ENCODE measurements at places on chromosomes 3 and 15.

- no peak for DNase-seq
Measured at GRCh38 chr3:195182470-195182795, 88.5 kb downstream of the XXYLT1 start.

DNA sequence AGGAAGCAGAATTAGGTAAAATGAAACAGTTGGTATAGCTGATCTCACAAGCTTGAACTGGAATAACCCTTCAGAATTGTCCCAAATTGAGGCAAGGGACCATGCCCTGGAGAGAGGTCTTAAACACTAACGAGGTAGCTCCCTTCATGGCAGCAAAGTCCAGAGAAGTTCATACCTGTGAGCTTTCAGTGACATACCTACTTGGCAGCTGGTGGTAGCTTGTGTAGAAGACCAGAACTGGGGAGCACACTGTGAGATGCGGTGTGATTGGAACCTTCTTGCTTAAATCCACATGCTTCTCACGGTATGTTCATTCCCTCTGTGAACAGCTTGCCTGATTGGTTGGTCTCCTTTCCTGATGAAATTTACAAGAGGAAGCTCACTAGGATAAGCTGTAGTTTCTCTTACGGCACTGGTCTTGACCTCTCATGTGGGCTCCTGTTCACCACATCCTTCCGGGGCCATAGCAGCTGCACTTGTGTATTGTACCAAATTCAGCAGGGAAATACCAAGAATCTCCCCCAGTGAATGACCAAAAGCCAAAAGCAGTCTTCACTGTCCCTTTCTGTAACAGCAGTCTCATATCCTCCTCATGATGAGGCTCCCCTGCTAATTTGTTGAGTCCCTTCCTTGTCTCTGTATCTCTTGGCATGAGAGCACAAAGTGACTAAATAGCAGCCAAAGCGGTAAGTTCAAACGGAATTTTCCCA is 483.7 kb upstream of the FRG2C start:
- no peak for DNase-seq

DNA sequence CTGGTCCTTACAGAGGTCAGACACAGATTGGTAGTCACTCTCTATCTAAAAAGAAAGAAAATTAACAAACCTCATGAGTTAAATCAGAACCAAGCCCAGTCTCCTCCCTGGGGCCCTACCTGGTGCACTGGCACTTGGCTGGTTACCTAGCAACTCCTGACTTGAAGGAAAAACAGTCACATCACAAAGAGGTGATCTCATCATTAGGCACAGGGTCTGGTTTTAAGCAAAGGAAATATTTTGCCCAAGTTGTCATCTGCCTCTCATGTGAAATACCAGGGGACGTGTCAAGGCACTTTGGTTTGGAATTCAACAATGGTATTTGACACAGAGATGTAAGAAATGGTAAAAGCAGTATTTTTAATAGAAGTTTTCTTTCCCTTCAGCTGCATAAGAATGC is 47.7 kb upstream of the FMN1 start:
- DNase-seq, result no peak

- DNase-seq, result no peak
Measured at GRCh38 chr3:134214239-134214638, 36.4 kb downstream of the RYK start.

DNA sequence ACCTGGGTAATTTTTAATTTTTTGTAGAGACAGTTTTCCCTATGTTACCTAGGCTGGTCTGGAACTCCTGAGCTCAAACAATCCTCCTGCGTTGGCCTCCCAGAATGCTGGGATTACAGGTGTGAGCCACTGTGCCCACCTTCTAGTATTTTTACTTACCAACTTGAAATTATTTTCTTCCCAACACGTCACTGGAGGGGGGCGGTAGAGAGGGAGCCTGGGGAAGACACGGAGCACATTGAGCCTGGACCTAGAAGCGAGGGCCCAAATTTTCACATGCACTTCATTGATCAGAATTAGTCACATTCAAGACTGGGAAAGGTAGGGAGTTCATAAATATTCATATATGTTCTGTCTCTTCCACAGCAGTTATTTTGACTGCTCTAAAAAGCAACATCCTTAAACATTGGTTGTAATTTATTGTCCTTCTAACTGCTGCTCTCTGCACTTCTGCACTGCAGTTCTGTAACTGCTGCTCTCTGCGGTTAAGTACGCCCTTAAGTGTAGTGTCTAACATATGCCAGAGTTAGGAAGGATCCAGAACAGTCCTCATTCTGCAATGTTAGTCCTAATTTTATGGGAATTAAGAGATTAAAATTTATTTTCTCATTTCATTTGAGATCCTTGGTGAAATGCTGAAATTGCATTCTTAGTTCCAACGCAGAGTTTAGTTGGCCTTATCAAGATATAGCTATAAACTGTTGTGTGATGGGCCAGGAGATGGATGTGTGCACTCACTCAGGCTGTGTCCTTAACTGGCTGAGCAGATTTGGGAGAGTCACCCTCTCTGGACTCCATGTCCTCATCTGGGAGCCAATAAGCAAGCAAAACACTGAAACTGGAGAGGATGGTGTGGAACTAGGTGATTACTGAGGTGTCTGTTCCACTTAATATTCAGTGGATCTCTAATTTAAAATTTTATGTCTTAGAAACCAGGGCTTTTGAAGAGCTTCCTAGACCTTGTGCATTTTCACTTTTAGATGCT is 98.2 kb downstream of the STRIT1 start:
- no peak for DNase-seq

DNA sequence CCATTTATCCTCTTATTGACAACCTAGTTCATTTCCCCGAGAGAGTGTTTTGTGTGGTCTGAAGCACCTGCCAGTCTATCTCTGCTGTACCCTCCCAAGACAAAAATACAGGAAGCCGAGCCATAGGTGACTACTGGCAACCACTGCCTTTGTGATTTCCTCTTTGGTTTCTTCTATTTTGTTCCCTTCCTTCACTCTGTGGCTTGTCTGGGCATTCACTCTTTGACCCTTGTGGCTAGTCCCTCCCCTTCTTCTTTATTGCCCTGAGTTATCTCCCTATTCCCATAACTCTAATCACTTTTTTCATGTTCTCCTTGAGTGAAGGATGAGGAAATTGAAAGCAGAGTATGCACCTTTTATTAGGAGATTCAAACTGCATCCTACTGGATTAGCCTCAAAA is at the start of gene ADGRG7:
ADGRG7 (plus strand) TSS at position 297 of the 400 bp plus-strand sequence. CDS start 256 bp downstream, outside the sequence.
- DNase-seq, result no peak

- DNase-seq, result no peak
Measured at GRCh38 chr3:108378153-108378951, 82.0 kb downstream of the HHLA2 start.

DNA sequence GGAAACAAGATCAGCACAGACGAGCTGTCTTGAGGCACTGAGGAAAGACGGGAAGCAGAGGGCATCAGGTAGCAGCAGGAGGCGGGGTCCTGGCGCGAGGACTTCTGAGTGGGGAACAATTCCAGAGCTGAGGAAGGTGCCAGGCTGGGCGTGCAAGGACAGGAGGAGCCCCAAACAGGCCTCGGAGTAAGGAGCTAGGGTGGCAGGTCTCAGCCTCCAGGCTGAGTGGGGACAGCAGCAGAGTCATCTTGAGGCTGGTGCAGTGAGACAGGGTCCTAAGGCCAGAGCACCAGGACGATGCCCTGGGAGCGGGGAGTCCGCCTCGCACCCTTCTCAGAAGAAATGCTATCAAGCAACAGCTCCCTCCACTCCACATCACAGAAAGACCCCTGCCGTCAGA is 78.4 kb downstream of the PCSK6 start:
- no peak for DNase-seq

DNA sequence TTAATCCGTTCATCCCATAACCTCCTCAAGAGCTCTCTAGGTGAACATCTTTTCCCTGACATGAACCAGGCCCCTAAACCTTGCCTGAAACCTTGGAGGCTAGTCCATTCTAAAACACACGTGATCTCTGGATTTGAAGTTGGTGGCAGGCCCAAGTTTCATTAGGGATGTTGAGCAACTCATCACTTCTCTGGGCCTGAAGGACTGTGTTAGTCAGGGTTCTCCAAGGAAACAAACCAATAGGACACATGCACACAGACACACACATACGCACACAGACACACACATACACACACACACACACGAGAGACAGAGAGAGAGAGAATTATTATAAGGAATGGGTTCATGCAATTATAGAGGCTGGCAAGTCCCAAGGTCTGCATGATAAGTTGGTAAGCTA is 31.9 kb downstream of the ACAN start:
- DNase-seq, result no peak

- no peak for DNase-seq
Measured at GRCh38 chr15:70318594-70319465, 221.1 kb upstream of the TLE3 start.

GRCh38 chr15:95446854-95447253 is 883.6 kb upstream of the NR2F2 start:
- DNase-seq, result no peak

- DNase-seq, result no peak
Measured at GRCh38 chr3:13564751-13565560, 16.0 kb downstream of the FBLN2 start.

DNA sequence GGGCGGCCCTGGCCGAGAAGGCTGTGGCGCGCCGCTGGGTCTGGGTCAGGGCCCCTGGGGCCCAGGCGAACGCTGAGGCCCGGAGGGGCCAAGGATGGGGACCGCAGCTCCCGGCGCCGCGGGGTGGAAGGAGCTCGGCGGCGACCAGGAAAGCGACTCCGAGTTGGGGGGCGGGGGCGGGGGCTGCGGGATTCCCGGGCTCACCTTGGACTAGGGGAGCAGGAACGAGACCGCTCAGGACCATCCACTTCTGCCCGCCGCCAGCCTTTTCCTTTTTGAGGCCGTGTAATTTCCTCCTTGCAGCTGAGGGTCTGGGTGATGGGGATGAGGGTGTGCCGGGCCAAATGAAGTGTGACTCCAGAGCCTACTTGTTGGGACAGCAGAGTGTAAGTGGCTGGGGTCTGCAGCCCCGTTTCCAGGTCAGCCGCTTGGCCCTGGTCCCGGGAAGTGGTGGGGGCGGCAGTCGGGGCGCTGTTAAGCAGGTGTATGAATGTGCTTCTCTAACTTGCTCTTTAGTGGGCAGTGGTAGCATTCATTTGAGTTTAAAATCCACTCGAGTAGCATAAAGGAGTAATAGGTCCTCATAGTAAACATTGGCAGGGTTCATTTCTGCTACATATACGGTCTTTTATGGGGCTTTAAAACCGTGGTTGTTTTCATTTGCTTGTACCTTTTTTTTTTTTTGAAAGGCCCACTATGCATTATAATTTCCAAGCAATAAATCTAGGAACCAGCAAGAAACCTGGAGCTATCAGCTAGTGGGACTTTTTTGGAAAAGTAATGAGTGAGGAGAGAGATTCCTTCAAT is 717 bp downstream of the PXK start:
- no peak for DNase-seq

DNA sequence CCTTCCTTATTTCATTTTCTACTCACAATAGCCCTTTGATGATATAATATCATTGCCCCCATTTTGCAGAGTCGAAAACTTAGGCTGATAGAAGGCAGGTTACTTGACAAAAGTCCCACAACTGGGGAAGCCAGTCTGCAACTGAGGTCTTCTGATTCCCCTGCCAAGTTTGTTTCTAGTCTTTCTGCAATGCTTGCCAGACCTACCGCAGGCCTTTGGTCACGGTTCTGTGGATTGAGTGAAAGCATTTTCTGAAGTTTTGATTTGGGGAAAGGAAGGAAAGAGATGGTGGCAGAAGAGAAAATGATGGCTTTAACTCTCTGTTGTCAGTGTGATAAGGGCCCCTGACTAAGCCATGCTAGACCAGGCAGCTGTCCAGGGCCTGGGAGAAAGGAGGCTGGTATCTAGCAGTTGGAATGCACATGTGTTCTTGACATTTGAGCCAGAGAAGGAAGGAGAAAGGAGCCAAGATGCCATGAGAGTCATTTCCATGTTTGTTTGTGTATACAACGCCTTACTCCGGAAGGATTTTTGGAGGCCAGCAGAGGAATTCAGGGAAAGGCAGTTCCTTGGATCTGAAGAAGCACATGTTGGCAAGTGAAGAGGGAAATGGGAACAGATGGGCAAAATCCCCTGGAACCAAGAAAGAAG is 29.9 kb downstream of the FAH start:
- no peak for DNase-seq

- no peak for DNase-seq
Measured at GRCh38 chr15:42048080-42048820, 27.4 kb upstream of the PLA2G4E start.

GRCh38 chr3:13577181-13578121 is 28.5 kb downstream of the FBLN2 start:
- no peak for DNase-seq

- peak; percentile 81 for DNase-seq
Measured at GRCh38 chr15:40340740-40341400, at the start of gene CCDC9B. Gene CCDC9B, minus strand, starts transcription at chr15:40340939. Its CDS starts 120 bp downstream, at chr15:40340819.

DNA sequence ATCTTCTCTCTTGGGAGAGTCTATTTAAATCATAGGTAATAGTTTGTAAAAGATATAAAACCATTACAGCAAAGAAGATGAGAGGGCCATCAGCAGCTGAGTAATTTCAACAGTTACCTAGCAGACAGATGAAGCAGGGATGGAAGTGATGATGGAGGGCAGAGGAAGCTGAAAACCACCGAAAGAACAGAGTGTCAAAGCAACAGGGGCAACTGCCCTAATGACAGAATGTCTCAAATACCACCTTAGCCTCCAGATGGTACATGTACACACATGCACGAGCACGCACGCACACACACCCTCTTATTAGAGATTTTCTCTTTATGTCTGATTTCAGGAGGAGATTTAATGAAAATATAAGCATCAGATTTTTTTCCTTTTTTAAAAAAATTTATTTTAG is 64.5 kb downstream of the NEDD4 start:
- DNase-seq, result no peak

- no peak for DNase-seq
Measured at GRCh38 chr3:84125760-84126159, 833.0 kb upstream of the CADM2 start.

GRCh38 chr15:68440136-68440535 is 8.2 kb upstream of the ITGA11 start:
- no peak for DNase-seq

DNA sequence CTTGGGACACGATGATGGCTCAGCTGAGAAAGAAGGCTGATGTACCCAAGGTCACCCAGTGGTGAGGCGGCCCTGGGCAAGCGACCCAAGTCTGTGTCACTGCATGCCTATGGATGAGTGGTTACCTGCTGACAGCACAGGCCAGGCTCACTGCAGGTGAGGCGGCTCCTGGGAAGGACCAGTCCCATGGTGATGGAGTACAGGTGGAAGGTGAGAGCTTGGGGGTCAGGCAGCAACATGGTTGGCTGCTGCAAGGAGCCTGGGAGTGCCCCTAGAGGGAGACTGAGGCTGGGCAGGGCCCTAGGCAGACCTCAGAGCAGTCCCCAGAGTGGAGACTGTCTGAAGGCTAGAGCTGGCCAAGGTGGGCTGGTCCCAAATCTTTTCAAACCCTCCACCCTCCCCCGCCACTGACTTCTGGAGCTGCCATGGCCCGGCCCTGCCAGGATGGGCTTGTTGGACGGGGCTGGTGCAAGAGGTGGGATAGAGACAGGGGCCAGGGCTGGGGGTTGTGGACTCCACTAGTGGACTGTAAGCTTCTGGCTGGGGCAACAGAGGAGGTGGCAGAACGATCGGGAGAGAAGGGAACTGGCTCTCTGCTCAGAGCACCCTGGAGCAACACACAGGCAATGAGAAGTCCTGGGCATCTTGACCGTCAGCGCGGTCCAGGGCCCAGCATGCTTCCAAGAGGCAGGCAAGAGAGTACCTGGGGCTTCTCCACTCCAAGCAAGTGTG is 72.5 kb upstream of the SLC6A11 start:
- DNase-seq, result no peak

Data from NCI-H460 (cell line).